Stimulated activated CD4-positive, alpha-beta T cell treated with anti-CD3 and anti-CD28 coated beads, Interleukin-4, amount 100 ng/mL, for 4 hours (primary cell): ENCODE measurements at places on chromosomes 13 and 19.

DNA sequence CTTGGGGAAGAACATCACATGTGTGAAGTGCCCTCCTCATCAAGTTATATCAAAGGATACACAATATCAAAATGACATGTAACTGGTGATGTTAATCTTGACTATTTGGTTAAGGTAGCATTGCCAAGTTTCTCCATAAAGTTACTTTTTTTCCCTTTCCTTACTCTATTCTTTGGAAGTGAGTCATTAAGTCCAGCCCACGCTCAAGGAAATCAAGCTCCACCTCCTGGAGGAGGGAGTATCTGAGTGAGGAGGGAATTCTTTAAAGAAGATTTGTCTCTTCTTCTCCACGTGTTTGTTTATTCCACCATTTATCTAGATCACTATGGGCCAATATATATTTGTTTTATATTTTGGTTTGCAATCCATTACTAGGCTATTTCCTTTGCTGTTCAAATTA, 33.6 kb upstream of the FNDC3A start:
- DNase-seq, result no peak

- no peak for DNase-seq
Measured at GRCh38 chr13:105213512-105213911, 1322.0 kb downstream of the EFNB2 start.

- no peak for DNase-seq
Measured at GRCh38 chr13:43360892-43361610, 337.7 kb downstream of the DNAJC15 start.

DNA sequence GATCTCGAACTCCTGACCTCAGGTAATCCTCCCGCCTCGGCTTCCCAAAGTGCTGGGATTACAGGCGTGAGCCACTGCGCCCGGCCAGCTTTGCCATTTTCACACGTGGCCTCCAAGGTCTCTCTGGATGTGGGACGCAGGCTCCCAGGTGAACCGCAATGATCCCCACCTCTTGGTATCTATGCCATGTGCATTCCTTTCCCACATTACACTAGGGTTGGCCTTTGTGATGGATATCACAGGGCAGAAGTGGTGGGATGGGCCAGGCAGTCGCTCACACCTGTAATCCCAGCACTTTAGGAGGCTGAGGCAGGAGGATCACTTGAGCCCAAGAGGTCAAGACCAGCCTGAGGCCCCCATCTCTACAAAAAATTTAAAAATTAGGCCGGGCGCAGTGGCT, 22.4 kb downstream of the FGF21 start:
- no peak for DNase-seq

GRCh38 chr19:42487032-42487797, 41.1 kb downstream of the CEACAM1 start:
- no peak for DNase-seq

GRCh38 chr13:43030548-43030947, 7.2 kb downstream of the DNAJC15 start:
- DNase-seq, result no peak

DNA sequence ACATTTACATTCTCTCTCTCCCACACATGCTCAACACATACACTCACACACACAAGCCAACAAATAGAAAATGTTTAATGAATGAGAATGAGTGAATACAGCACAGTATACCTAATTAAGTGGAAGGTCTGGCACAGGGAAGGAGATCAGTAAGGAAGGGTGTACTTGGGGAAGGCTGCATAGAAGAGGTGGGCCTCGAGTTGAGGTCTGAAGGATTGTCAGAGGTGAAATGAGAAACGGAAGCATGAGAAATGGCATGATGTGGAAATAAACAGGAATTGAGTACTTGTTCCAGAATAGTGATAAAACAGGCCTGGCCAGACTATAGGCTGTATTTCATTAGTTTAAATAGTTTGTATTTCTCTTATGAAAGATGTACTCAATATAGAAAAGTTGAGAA, 136.2 kb downstream of the FLT1 start:
- DNase-seq, result no peak

DNA sequence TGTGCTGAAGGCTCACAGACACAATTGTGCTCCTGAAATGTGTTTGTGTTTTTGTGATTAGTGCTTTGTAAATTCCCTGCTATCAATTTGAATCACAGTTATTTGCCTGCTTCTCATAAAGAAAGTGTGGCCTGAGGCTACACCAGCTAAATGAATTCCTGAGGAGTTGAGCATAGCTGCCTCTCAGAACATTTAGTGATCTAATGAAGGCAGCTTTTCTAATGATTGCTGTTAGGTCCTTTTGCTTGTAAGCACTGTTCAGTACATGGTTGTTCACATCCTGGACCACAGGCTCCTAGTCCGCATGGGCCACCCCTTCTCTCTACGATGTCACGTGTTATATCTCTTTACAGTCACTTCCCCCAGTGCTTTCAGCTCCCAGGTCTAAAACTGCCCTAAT, 238.2 kb downstream of the B3GLCT start:
- DNase-seq, result no peak
